ENCODE measurements at places on chromosomes 5 and 9.

DNA sequence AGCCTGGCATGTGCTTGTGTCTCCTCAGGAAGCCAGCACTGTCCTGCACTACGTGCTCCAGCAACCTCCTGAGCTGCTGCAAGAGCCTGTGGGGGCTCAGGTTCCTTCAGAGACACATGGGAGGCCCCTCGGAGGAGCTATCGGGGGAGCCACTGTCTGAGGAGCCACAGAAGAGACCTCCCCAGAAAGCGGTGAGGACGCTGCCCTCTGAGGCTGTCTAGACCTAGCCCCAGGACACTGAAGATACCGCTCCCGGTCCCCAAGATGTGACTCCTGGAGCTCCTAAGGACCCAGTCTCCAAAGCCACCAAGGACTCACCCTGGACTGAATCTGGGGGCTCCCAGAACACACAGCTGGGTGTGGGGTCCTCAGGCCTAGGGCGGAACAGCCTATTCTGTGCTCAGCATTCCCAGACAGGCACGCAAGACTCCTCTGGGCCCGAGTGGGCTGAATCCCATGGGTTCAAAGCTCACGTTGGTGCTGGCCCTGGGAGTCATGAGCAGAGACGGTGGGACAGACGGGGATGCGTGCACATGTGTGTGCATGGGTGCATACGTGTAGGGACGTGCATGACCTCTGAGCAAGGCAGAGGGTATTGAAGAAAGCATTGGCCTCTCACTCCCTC lies 50.0 kb downstream of the HRH2 start:
- no peak for DNase-seq

- no peak for DNase-seq
Observed at GRCh38 chr5:81154725-81155124, 78.4 kb upstream of the CKMT2 start.

- DNase-seq, result no peak
Observed at GRCh38 chr5:138686668-138687067, 66.6 kb upstream of the CTNNA1 start.

GRCh38 chr5:144189800-144190429 lies 19.2 kb downstream of the KCTD16 start:
- no peak for DNase-seq

GRCh38 chr9:123438321-123438720 lies 82.3 kb downstream of the CRB2 start:
- no peak for DNase-seq

- no peak for DNase-seq
Observed at GRCh38 chr5:58466939-58467338, 7.1 kb upstream of the PLK2 start.

DNA sequence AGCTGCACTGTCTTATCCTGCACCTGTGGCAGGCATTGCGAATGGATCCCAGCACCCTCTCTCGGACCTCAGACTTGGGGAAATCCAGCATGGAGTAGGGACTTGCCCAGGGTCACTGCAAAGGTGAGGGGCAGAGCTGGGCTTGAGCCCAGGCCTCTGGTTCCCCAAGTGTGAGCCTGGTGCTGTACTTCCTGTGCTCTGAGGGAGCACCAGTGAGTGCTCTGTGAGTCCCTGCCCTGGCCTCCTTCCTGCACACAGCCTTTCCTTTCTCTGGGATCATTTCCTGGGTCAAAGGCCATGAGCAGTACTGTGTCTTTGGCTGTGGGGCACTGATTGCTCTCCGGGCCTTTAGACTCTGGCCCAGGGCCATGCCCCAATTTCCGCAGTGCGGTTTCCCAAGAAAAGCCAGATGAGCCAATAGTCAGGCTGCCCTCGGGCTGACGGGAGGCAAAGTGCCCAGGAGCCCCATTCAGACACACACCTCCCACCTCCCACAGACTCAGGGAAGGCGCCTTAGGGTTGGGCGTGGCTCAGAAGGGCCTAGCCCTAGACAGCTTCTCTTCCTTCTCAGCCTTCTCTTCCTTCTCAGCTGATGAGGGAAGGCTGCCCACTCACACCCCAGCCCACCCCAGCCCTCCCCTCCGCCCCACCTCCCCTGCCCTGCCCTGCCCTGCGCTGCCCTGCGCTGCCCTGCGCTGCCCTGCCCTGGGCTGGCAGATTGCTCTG lies 23.3 kb upstream of the TRIM14 start:
- DNase-seq, result no peak

DNA sequence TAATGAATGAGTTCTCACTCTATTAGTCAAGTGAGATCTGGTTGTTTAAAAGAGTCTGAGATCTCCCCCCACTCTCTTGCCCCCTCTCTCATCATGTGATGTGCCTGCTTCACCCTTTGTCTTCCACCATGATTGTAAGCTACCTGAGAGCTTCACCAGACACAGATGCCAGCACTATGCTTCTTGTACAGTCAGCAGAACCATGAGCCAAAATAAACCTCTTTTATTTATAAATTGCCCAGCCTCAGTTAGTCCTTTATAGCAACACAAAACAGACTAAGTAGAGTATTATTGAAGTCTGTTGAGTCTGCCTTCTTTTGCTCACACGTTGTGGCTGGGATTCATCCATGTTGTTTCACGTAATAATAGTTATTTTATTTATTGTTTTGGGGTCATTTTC lies 14.3 kb downstream of the CYSTM1 start:
- DNase-seq, result no peak

DNA sequence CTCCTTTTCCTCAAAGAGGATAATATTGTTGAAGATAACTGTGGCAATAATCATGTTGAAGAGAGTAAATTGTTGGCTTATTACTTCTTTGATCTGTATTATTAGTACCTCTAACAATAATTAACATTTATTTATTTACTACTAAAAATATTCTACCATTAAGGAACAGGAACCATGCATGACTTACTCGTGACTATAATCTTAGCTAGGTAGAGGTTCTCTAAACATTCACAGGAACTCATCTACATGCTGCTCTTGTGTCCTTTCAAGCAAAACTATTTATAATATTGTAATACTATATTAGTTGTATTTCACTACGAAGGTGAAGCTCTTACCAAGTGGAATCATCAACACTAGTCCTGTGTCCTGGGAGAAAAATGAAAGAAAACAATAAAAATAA lies 3.1 kb downstream of the SOX30 start:
- DNase-seq, result no peak

Measured in NCI-H748 treated with DMSO at 0.1 percent for 48 hours (cell line).